ENCODE measurements at places on chromosomes 16 and 17.

DNA sequence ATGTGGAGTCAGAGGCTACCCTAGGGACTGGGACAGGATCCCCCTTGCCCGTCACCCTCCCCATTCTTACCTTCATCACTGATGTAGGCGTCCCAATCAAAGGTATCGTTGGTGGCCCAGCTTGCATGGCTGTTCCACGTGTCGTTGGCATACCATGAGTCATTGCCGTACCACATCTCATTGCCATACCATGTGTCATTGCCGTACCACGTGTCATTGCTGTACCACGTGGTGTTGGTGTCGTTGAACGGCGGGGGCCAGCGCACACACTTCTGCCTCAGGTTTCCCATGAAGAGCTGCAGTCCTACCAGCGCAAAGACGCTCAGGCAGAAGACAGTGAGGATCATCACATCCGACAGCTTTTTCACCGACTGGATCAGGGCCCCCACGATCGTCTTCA lies 4.8 kb downstream of the SCN4A start:
- DNase-seq: peak; percentile 53

- DNase-seq: no peak
Observed at GRCh38 chr17:42428141-42428944, 5.3 kb upstream of the CAVIN1 start.

DNA sequence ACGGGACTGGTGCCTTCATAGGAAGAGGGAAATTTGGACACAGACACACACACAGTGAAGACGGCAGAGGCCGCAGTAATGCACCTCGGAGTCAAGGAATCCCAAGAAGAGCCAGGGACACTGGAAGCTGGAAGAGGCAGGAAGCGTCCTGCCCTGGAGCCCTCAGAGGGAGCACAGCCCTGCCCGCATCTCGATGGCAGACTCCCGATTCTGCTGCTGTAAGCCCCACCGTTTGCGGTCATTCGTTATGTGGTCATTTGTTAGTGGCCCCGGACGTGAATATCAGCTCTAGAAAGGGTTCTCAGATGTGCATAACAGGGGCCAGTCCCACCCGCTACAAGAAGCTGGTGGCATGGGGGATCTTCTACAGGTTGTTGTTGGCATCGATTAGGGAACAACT lies 316.6 kb downstream of the FOXL1 start:
- DNase-seq: no peak

DNA sequence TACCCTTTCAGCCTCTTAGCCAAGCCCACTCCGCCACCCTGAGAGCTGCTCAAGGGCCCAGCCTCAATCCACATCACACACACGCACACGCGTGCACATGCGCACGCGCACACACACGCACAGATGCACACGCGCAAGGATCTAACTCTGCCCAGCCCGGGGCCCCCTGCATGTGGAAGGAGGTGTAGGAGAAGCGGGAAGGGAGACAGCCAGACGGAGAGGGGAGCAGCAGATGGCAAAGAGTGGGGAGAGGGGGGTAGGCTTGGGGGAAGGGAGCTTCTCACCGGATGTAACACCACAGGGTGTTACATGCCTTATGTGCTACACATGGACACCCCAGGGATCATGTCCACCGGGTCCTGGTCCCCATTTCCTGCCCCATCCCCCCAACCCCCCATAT lies 15.3 kb downstream of the DLG4 start:
- DNase-seq: no peak

DNA sequence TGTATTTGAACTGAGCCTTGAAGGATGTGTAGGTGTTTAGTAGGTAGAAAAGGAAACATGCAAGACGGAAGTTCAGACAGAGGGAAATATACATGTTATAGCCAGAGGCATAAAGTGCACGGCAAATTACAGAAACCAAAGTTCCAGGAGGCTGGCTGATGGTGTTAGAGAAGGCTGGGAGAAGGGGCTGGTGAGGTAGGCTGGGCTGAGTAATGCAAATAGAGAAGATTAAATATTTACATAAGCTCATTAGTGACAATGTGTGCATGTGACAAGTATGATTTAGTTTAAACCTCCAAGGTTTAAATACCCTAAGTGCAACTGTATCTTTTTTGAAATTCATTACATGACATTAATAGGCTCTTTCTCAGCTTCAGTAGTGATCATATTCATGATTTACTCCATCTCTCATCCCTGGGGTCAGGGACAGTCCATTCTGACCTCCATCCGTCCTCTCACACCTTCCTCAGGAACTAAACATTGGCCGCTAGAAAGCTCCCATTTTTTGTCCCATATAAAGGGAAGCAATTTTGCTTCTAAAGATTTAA lies 399.8 kb upstream of the SALL1 start:
- no peak for DNase-seq

- DNase-seq: no peak
Observed at GRCh38 chr16:30395155-30395991, at the start of gene ZNF48. ZNF48 (plus strand) TSS chr16:30395420; CDS start chr16:30395795, 375 bp downstream.

DNA sequence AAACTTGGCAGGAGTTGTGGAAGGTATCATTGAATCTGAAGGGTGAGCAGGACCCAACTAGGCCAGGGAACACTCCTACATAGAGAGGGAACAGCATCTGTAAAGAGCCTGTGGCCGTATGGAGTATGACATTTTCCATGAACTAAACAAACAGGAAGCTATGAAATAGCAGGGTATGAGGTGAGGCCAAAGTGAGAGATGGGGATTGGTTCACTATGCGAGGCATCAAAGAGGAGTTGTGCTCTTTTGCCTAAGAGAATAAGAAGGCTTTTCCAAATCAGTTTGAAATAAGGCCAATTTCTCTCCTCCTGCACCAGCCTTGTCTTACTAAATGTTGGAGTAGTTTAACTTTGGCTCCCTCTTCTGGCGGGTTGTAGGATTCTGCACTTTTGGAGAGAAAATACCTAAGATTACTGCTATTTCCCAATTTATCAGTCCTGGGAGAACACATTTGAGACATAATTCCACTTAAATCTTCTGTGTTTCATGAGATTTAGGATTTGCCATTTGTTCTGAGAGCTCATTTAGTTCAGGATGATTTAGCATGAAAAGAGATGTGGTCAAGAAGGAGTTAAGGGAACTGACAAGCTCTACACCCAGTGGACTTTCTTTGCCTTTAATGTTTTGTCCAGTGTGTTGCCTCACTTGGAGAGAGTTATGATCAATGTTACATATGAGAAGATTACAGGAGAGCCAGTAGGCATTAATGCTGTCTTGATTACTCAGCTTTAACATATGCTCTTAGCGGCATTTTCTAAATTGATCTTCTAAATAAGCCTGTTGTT lies 55.4 kb downstream of the TNRC6C start:
- peak; percentile 24 for DNase-seq

DNA sequence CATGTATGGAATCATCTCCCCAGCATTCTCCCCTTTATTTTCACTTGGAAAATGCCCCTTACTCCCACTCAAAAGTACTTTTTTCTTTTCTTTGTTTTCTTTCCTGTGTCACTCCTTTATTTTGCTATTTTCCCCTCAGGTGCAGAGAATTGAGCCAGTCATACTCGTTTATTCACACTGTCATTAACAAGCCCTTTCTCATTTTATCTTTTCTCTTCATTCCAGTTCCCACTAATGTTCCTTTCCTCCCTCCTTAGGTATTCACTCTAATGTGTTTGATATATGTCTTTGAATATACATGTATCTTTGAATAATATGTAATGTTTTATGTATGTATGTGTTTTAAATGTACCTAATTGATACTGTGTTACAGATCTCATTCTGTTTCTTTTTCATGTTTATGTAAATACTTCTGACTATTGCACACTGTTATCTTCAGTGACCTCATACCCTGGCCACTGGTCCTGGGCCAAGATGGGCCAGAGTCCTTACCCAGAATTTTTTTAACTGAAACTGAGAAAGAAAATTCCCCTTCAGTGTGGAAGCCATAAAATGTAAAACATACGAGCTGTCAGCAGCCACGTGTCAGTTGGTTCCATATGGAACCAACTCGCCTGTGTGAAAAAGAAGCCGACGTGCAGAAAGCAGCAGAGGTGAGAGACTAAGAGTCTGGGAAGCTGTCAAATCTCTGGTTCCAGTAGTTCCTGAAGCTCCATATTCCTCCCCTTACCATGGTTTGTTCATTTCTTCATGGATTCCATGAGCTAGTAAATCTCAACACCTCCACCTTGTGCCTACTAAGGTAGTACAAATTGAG lies 5.8 kb downstream of the SRR start:
- DNase-seq: no peak

DNA sequence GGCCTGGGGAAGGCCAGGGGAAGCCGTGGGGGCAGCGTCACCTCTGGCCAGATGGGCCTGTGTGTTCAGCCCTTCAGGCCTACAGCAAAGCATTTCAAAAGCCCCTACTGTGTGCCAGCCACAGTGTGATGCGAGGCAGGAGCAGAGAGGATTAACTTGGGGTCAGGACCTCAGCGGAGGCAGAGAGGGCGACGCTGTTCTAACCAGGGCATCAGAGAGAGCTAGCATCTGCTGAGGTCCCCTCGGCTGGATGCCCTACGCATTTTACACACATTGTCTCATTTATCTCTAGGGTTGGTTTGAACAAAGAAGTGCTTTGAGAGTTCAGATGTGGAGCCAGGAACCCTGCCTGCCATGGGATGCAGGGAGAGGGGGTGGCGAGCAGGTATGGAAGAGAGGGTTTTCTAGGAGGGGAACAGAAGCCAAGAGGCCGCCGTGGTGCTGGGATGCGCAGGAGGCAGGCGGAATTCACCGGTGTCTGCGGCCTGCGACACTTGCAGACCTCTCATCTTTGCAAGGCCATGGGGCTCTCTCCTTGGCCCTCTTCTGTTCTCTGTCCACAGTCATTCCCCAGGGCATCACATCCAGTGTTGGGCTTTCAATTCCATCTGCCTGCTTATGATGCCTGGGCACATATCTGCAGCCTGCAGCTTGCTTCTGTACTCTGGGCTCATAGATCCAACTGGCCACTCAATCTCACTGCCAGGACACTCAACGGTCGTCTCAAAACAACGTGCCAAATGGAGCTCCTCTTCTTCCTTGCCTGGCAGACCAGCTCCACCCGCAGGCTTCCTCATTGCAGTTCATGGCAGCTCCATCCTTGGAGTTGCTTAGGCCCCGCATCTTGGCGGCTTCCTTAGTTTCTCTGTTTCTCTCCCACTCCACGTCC lies 8.1 kb upstream of the NKD1 start:
- DNase-seq: no peak

DNA sequence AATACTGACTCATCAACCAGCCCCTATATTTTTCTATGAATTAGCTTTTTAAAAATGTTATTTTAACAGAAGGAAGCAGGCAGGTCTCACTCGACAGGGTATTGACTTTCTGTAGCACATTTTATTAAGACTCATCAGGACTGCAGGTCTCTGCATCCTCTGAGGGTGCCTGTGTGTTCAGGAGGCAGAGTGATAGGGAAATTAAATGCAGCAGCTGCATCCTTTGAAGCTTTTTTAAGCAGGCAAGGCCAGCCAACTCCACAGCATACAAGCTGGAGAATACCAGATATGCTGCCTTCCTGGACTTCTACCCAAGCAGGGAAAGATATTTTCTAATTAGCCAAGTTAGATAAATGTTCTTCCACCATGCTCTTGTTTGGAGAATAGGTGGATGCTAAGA lies 124.9 kb downstream of the WSCD1 start:
- no peak for DNase-seq

- DNase-seq: no peak
Observed at GRCh38 chr17:64936117-64936516, 16.8 kb upstream of the LRRC37A3 start.

DNA sequence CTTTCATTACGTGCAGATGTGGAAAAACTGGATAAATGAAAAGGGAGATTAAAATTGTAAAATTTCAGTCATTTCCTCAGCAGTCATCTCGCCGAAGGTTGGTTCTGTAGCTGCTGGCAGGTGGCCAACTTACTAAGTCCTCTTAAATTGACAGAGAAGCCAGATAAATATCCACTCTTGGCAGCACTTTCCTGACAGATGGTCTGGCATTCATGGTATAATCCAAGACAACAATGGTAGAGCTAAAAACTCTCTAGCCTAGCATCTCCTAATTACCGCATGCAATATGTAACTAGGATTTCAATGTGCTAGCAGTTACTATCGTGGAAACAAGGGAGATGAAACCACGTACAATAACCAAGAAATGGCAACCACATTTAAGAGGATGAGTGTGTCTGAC lies 306.3 kb downstream of the CNTNAP4 start:
- no peak for DNase-seq

GRCh38 chr16:526181-527014 lies 1.1 kb upstream of the CAPN15 start:
- DNase-seq: peak; percentile 35

GRCh38 chr17:35002876-35003551 lies 22.7 kb downstream of the LIG3 start:
- DNase-seq: no peak

DNA sequence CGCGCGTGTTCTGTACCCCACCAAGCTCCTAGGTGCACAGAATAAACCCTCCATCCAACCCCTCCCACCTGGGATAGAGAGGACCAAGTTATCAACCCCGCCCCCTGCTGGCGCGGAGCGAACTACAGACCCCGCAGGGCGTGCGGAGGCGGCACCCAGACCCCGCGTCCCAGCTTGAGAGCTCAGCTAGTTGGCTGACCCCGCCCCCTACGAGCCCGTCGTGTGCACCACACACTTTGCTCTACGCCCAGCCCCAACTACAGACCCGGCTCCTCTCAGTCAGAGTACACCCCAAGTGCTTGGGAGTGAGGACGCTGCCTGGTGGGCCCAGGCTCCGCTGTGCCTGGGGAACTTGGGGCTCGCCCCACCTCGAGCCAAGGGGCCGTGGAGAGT lies 1.5 kb downstream of the GRIN2A start:
- DNase-seq: peak; percentile 23

GRCh38 chr17:14050616-14051015 lies 18.7 kb upstream of the COX10 start:
- no peak for DNase-seq

- DNase-seq: no peak
Observed at GRCh38 chr16:25176136-25176535, 40.6 kb upstream of the AQP8 start.

DNA sequence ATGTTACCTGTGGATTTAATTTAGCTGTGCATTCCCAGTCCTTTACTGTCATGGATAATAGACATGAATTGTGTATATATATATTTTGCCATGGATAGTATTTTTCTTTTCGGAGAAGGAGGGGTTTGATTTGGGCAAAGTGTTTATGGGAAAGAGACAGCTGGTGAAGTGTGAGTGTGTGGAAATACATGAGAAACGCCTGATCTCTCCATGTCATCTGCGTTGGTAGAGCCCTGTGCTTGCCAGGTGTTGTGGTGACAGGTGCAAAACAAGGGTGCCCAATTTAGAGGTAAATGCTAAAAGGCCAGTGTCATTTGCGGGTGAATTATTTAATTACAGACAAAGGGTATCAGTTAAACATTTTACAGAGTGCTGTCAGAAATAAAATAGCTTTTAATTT lies 23.4 kb downstream of the NDEL1 start:
- DNase-seq: no peak

GRCh38 chr17:63099425-63099824 lies 133.4 kb downstream of the TANC2 start:
- no peak for DNase-seq

DNA sequence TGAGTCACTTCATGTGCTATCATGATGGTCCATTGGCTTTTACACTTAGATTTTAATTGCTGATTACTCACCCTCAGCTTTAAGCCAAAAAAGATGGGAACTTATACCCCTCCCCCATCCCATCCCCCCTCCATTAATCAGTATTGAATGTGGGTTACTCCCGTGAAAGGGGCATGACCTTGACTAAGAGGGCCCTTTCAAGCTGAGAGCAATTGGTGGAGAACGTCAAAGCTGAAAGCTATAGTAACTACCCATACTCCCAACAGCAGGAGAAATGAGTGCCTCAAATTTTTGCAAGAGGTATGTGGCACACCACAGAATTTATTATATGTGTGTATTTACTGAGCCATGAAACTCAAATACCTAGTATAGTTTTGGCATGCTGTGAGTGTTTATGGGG lies 99.7 kb upstream of the CDH8 start:
- no peak for DNase-seq

Measured in stimulated activated CD4-positive, alpha-beta T cell treated with anti-CD3 and anti-CD28 coated beads, Interleukin-1b, Interleukin-23, amount 100 ng/mL, for 48 hours (primary cell).